Stimulated activated CD8-positive, alpha-beta memory T cell treated with anti-CD3 and anti-CD28 coated beads, Interleukin-7, amount 100 ng/mL, for 1 hour (primary cell): ENCODE measurements at places on chromosomes 2 and 18.

DNA sequence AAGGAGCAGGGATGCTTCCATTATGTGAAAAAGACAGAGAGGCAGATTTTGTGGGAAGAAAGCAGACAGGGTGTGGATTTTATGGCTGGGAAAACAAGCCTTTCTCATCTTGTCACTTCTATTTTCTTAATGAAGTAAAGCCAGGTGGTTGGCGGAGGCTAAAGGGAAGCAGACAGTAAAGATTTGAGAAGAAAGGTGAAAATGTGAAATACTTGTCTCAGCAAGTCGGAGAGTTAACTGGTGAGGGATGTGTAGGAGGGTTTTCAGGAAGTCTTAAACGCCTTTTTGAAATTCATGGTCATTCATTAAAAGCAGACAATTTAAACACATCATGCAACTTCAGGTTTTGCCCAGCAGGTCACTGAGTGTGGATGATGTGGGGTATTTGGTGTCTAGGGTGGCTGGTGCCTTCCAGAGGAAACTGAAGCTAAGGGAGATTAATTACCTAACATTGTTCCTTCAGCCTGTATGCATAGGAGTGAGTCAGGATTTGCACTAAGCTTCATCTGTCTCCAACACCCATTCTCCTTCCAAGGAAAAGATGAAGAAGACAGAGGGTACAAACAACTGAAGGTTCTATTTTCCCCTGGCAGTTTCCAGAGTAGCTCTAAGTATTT is 20.7 kb downstream of the SLC14A2 start:
- DNase-seq = no peak

- DNase-seq = no peak
These were observed 205.6 kb downstream of the RTP5 start for GRCh38 chr2:242075168-242075567.

- no peak for DNase-seq
These were observed 13.1 kb upstream of the DGUOK start for GRCh38 chr2:73913414-73914054.

DNA sequence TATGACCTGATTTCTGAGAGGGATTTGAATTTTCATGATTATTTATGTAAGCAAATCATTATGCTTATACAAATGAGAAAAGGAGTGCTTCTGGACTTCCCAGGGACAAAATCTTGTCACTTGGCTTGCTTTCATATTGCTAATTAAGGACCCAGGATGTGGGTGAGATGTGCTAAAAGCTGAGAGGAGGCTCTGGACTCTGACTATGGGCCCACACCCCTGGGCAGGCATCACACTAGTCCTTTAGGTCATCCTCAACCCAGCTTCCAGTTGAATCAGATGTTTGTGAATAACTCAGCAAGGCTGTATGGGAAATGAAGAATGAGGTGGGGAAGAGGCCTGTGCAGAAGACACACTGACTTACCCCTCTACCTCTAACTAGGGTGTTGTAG is 11.9 kb downstream of the IL1B start:
- no peak for DNase-seq

DNA sequence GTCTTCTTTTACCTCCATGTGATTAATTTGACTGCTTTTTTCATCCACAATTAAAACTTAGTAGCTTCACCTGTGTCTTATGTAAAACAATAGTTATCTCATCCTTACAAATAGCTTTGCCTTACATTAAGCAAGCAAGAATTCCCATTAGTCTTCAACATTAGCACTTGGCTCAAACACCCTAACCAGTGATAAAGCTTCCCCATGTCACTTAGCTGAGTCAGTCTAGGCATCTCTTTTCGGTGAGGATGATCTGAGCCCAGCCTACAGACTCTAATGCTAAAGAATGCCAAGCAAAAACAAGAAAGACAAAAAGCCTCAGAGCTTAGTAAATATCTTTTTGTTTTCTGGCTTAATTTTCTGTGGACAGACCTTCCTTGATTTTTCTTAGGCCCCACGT is 26.1 kb downstream of the GAD1 start:
- DNase-seq = no peak

- no peak for DNase-seq
These were observed 277.3 kb downstream of the MTX2 start for GRCh38 chr2:176546550-176546949.

DNA sequence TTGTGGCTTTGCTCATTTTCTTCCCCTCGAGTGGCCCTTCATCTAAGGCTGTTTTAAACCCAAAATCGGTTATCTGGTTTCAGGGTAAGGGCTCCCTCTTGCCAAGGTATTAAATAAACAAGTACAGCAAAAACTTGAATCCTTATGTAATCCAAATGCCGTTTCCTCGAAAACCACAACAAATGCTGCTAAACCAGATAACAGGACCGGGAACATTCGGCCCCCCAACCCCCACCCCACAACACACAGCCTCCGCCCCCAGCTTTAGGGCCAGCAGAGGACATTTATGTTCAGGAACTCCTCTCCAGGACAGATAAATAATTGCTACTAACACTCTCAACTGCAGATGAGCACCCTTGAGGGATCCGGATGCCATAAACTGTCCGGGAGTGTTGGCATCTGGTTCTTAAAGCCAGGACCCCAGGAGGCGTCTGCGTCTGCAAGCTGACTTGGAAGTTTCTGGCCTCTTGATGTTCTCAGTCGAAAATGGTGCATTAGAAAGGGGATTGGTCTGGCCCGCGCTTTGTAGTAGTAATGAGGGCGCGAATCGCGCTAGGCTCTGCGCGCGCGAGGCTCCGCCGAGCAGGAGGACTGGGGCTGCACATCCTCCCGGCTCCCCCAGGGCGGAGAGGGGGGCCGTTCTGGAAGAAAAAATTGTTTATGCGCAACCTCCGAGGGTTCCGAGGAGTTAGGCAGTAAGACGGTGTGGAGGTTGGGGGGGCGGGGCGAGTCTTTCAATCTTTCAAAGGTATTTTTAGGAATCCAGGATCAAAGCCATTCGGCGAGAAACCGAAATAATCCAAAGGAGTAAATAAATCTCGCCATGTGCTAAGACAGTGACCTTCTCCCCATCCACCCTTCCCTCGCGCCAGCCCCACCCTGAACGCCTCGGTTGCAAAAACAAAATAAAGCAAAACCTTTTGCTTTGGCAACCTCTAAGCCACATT is 3.9 kb upstream of the ID2 start:
- no peak for DNase-seq

DNA sequence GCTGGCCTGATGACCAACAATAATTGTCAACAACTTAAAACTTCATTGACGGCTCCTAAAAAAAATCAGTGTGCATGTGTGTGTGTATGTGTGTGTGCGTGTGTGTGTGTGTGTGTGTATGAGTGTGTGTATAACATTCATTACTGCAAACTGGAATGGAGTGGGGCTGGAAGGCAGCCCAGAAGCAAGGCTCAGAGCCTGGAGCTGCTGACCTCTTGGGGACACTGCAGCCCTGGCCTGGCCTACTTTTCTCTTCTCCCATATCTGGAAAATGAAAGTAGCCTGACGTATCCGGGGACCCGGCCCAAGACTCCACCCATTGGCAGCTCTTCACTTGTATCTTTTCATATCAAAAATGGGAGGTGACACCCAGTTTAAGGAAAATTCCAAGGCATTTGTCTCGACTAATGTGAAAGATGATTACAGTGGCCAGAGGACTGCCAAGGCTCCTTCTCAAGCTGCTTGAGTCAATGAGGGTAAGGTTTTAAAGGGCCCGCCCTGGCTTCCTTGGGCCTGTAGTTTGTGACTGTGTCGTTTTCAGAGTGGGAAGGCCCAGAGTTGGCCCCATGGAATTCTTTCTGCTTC is 72.4 kb upstream of the IL1R1 start:
- no peak for DNase-seq

- no peak for DNase-seq
These were observed 89.9 kb downstream of the RHOB start for GRCh38 chr2:20536619-20537422.

- DNase-seq = no peak
These were observed 777.6 kb upstream of the SOX11 start for GRCh38 chr2:4914551-4914950.

GRCh38 chr2:105788670-105789290 is 44.1 kb downstream of the NCK2 start:
- no peak for DNase-seq

DNA sequence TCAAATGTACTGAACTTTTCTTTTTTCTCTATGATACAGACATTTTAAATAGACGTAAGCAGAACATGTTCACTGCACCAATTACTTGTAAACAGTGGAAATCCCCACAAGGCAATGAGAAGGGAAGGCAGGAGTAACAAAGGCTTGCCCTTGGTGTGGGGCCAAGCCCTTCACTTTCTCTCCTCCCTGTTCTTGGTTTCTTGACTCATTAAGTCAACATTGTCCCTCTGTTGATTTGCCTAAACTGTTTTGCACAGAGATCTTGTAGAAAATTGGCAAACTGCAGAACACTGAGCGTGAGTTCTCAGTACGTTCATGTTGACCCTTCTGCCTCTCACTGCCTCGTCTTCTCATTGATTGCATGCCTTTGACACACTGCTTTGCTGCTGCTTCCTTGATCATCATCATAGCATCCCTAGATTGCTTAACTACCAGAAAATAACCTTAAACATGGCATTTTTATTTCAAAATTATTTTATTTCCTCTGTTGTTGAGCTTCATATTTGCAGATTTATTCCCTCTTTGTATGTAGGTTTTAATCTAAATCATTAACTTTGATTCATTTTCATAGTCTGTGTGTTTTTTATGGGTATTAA is 257.7 kb downstream of the PTGR3 start:
- DNase-seq = no peak

DNA sequence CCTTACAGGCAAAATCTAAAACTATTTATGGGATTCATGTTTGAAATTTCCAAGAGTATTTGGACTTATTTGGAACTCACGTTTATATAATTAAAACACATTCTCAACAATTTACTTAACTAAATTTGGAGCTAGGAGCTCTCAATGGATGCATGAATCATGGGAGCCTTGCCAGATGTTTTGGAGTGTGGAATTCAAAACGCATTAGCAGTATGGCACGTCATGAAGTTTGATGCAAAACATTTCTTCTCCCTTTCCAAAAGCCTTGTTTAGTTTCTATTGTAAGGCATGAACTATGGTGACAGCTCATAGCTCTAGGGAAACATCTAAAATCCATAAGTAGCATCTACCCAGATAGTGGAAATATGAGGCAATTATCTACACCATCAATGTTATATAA is 701.6 kb downstream of the SATB2 start:
- no peak for DNase-seq

GRCh38 chr2:11410101-11410500 is 55.9 kb downstream of the E2F6 start:
- no peak for DNase-seq

- no peak for DNase-seq
These were observed 107.3 kb downstream of the CABYR start for GRCh38 chr18:24246143-24246542.

GRCh38 chr2:98236935-98237334 is 109.3 kb upstream of the CNGA3 start:
- no peak for DNase-seq

DNA sequence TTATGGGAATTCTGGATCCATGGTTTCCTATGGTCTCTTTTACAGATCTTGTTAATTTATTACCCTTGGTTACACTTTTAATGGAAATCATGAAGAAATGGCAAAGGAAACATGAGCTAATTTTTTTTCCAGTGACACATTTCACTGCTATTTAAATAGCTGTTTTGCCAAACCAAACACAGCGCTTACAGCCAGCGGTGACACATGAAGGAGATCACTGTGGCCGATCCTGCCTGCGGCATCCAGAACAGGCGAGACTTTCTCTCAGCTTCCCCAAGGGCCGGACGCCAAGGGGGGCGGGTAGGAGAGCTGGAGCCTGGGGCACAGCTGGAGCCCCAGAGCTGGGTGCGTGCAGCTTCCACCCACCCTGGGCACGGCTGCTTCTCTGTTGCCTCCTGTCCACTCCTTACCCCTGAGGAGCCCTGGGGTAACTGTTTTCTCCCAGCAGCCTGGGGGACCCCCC is 81.4 kb upstream of the PKDCC start:
- no peak for DNase-seq

DNA sequence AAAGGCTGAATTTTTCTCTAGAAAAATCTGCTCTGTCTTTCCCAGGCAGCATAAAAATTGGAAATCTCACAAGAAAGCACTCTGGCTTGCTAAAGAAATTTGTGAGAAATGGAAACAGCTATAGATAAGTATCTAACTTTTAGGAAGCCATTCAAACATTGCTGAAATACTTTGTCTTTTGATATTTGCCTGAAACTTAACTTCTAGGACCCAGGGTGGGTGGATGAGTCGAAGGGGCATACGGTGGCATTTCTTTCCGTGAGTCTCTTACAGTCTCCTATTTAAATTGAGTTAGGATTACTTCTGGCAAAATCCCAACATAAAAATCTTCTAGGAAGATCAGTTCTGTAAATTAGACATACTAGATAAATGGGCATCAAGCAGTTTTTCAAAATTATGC is 532 bp upstream of the COL3A1 start:
- DNase-seq = no peak

GRCh38 chr2:113218283-113219091 is 44.7 kb downstream of the PSD4 start:
- DNase-seq = no peak

DNA sequence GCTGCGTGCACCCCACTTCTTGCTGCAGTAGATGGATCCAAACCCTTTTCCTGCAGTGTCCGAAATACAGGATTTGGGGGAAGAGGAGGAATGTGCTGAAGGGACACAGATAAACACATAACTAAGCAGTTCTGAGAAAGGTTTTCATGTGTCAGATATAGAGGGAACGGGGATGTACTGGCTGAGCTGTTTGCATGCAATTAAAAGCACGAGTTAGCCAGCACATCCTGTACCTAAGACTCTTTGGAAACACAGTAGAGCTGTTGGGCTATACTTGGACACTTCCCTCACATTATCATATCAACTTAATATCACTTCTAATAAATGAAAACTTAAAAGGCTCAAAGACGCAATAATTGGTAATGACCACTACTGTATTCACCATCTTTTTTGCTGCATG is 377.4 kb downstream of the XIRP2 start:
- DNase-seq = no peak

GRCh38 chr2:233413559-233414272 is 59.4 kb downstream of the DGKD start:
- DNase-seq = no peak

DNA sequence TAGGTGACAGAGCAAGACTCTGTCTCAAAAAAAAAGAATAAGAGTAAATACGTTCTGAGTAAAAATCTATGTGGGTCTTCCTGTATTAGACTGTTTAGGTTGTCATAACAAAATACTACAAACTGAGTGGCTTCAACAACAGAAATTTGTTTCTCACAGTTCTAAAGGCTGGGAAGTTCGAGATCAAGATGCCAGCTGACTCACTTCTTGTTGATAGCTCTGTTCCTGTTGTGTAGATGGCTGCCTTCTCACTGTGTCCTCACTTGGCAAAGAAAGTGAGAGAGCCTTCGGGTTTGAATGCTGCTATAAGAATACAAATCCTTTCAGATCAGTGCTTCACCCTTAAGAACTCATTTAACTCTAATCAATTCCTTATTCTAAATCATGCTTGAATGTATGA is 430.0 kb upstream of the VWC2L start:
- no peak for DNase-seq

DNA sequence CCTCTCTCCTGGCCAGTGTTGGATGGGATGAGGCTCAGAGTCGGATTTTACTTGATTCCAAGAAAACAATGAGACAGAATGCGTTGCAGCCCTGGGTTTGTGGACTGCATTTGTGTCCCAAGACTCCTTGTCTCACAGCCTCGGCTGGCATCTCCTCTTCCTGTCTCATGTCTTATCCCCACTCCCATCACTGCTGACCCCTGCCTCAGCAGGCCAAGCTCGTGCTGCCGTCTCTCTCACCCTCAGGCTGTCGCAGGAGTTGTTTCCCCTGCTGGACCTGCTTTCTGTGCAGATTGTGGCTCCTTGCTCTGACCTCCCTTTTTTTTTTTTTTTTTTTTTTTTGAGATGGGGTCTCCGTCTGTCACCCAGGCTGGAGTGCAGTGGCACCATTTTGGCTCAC is 70.2 kb upstream of the RALBP1 start:
- no peak for DNase-seq
